ENCODE measurements at places on chromosomes 5 and 9. TPM values are rescaled to one million over a fixed set of nuclear protein-coding genes. Genes with fewer than 3 reads are reported as not detected.

MEF2C gene
- total RNA-seq = 427 TPM

ARRDC1 gene
- total RNA-seq = 37.1 TPM

PCDHGB2 gene
- 12.4 TPM for total RNA-seq

GABRA6 gene
- 2.6 TPM for total RNA-seq

MARCOL gene
- not detected for total RNA-seq

RASEF gene
- total RNA-seq = 2.1 TPM

ANKRD18B gene
- 18.3 TPM for total RNA-seq

MEIKIN gene
- total RNA-seq = 2.0 TPM

FAM151B gene
- 5.3 TPM for total RNA-seq

IER5L gene
- total RNA-seq = 10.9 TPM

FOXI1 gene
- total RNA-seq = not detected

ADAMTS19 gene
- total RNA-seq = 14.8 TPM

IFNB1 gene
- total RNA-seq = not detected

CAMK2A gene
- total RNA-seq = 865 TPM

FOXD4L5 gene
- total RNA-seq = 2.1 TPM

GABBR2 gene
- 153 TPM for total RNA-seq

TUSC1 gene
- total RNA-seq = 14.4 TPM

TMEM203 gene
- 33.4 TPM for total RNA-seq

PCDHGA9 gene
- total RNA-seq = 15.5 TPM

SPATA9 gene
- total RNA-seq = not detected

FST gene
- total RNA-seq = 0.26 TPM

ECM2 gene
- 2.2 TPM for total RNA-seq

N4BP3 gene
- 8.4 TPM for total RNA-seq

ACTBL2 gene
- total RNA-seq = not detected

C5orf58 gene
- not detected for total RNA-seq

BTNL3 gene
- not detected for total RNA-seq

HMCN2 gene
- total RNA-seq = 1.1 TPM

OR1Q1 gene
- not detected for total RNA-seq

CDH9 gene
- 46.6 TPM for total RNA-seq

DAB2IP gene
- total RNA-seq = 78.9 TPM

JAKMIP2 gene
- 39.1 TPM for total RNA-seq

PCDHGB4 gene
- 9.6 TPM for total RNA-seq

ZNF484 gene
- total RNA-seq = 23.1 TPM

SLC4A9 gene
- total RNA-seq = 2.2 TPM

CEMIP2 gene
- total RNA-seq = 40.0 TPM

RETREG1 gene
- total RNA-seq = 75.8 TPM

All from dorsolateral prefrontal cortex (tissue), 122 donors.